Activated CD4-positive, alpha-beta memory T cell treated with anti-CD3 and anti-CD28 coated beads for 36 hours (primary cell): ENCODE measurements at places on chromosomes 4 and X. TPM values are rescaled to one million over a fixed set of nuclear protein-coding genes. Genes with fewer than 3 reads are reported as not detected.
A peak's percentile ranks its signal among the peaks of the same experiment; 100 is the strongest.

The GAGE2A gene
- not detected for total RNA-seq

The CXCL6 gene
- not detected for total RNA-seq

DNA sequence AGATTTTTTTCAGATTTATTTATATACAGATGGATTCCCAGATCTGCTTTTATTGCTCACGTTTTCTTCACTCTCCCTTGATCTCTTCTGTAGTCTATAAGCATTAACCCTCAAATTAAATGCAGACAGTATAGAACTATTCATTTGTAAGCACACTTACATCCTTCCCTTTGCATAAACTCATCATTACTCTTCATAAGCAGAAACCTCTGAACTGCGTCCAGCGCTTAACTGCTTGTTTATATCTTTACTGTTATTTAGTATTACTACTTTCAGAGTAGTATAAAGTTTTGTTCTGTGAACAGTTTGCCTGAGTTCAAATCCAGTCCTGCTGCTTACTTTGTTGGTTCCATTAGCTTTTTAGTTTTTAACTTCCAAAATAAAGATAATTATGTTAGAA is 132.9 kb downstream of the STIM2 start:
- no peak for DNase-seq

DNA sequence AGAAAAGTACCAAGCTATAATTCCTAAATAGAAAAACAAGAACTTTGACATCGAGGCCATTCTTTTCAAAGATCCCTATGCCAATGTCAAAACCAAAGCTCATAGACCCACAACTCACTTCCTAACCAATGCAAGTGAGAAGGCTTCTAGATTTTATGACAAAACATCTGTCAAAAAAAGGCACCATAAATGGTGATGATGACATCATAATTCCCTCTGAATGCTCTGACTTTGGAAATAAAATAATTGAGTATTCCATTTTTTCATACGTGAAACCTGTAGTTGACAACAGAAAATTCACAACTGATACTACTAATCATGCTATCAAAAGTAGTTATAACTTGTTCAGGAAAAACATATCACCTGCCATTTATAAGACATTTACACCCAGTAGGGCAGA is 8.7 kb upstream of the CABS1 start:
- DNase-seq = no peak

DNA sequence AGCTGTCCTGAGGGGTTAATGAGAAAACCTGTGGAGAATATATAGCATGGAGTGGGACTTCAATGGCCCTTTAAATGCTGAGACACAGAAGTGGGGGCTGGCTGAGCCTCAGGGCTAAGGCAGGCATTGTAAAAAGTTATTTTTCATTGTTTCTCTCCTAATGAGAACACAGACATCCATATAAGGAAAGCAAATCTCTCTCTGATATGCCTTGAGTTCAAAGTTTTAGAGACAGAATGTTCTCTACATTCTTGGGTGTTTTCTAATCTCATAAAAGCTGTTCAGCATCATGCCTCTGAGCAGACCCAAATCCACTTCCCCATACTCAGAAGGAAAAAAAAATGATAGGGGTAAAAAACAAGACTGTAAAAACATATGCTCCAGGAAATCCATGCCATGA is 16.8 kb upstream of the RAB40A start:
- no peak for DNase-seq

GRCh38 chr4:77671051-77671450 is 65.4 kb downstream of the CXCL13 start:
- DNase-seq = no peak

The BMPR1B gene
- total RNA-seq = not detected

DNA sequence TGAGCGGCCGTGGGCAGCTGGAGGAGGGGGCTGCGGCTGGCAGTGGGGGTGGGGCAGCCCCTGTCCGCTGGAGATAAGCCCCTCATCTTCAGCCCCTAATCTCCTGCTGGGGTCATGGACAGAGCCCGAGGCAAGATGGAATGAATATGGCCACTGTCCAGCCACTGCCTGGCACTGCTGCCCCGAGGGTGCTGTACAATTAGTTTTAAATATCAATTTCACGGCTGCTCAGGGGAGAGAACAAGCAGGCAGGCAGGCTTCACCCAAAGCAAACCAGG is 64.1 kb upstream of the NKX1-1 start:
- DNase-seq = no peak

GRCh38 chr4:58961925-58962324 is 1851.7 kb upstream of the IGFBP7 start:
- DNase-seq = no peak

DNA sequence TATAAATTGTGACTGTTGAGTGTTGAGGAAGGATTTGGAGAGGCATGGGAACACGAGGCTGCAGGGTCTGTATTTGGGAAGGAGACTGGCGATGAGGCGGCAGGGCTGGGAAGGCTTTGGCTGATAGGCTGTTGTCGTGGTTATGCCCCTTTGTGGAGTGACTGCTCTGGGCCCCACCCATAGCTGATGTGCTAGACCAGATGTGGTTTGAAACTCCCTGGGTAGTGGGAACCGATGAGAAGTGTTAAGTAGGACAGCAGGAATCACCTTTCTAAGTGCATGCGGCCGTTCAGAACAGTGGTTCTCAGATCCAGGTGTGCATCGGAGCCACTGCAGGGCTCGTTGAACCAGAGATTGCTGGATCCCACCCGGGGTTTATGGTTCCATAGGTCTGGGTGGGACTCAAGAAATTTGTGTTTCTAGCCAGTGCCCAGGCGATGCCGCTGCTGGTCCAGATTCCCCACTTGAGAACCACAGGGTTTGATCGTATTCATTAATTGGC is 42.3 kb downstream of the TBC1D14 start:
- no peak for DNase-seq

DNA sequence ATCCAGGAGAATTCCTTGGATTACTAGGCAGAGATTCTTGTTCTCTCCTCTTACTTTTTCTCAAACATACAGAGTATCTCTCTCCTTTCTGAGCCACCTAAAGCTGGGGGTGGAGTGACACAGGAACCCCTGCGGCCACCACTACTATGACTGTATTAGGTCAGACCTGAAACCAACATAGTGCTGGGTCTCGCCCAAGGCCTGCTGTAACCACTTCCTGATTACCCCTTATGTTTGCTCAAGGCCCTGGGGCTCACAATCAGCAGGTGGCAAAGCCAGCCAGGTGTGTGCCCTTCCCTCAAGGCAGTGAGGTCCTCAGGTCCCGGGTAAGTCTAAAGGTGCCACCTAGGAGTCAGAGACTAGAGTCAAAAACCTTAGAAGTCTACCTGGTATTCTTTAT is 166.4 kb downstream of the PARM1 start:
- no peak for DNase-seq

DNA sequence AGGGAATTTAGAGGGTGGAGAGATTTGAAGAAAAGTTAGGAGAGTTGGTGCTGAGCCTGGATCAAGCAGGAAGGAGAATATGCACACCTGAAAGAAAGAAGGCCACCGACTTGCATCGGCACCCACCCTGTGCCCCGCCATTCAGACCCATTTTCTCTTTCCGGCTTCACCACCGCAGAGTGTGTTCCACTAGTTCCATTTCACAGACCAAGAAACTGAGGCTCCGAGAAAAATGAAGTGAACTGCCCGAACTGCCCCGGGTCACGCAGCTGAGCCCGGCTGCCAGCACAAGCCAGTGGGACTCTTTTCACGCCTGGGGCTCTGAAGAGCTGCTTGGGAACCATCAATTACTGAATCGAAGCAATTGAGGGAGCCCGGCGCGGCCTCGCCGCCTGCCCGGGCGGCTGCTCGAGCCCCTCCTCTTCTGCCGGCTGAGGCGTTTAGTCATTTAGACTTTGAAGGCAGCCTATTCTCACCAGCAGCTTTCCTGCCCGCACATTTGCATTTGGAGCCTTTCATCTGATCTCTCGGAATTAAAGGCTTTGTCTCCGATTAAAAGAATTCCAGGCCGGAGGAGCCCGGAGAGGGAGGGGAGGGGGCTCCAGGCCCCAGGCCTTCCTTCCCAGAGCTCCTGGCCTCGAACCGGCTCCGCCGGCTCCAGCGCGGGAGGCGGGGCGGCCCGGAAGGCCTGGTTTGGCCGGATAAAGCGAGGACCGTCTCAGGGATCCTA is 140.2 kb upstream of the PJA1 start:
- peak; percentile 9 for DNase-seq

DNA sequence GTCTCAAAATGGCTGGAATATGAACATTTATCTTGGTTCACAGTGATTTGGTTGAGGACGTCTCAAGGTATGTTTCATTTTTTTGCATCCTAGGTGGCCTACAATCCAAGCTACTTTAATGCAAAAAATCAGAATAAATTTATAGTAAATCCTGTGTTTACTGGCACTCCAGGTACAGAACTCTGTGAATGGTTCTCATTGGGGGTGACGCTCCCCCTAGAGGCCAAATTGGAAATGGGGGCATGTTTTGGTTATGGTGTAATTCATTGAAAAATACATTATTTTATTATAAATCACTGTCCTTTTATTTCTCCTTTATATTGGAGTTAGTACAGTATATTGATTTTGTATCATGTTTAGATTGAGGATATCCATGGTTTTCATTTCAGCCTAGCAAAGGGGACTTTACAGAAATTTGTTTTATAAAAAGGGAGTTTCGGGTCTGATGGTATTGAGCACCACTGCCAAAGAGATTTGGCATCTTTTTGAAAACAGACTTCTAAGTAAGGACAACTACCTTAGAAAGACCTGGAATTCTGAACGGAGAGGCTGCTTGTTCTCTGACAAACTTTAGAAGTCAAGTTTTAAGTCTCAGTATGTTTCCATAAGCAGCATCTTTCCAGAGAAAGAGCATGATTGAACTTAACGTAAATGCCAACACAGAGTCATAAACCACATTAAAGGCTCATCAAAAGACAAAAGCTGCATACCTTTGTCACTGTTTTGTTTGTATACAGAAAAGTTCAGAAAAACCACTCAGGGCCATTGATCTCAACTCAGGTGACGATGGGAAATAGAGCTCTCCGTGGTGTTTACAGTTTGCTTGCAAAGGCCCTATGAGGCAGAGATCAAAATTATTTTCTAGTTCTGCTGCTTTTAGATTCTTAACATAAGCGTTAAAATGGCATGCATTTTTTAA is 19.4 kb downstream of the MTM1 start:
- peak; percentile 46 for DNase-seq

- peak; percentile 30 for DNase-seq
Measured at GRCh38 chr4:121943941-121944340, 7.9 kb downstream of the TRPC3 start.

The TLR6 gene
- 2.2 TPM for total RNA-seq

GRCh38 chrX:8811611-8812010 is 10.4 kb upstream of the FAM9A start:
- DNase-seq = no peak

GRCh38 chrX:53122013-53122412 is 28.1 kb downstream of the KANTR start:
- DNase-seq = no peak

GRCh38 chrX:110418316-110419235 is 59.9 kb downstream of the RTL9 start:
- DNase-seq = no peak

The CT47B1 gene
- not detected for total RNA-seq

DNA sequence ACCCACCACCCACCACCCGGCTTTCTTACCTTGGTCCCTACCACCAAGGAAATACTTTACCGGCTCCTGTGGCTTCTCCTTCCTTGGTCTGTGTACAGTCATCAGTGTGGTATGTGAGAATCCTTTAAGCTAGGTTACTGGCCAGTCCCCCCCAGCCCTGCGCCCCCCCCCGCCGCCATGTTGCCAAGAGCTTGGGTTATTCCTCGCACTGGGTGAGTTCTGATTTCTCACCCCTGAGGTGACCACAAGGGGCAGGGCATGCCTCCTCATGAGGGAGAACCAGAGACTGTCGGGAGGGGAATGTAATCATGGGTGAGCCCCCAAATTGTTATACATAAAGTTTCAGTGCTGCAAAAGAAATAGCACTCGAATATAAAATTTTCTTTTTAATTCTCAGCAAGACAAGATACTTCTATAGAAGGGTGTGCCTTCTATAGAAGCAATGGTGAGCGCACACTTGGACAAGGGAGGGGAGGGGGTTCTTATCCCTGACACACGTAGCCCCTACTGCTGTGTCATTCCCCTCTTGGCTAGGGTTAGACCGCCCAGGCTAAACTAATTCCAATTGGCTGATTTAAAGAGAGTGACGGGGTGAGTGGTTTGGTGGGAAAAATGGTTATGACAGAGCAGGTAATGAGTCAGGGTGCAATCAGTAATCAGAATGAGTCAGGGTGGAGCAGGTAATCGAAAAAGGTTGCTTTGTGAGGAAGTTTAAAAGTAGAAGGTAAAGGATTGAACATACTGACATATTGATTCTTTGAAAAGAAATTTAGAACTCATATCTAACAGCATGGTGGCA is 133.2 kb downstream of the KDM6A start:
- DNase-seq = peak; percentile 45

DNA sequence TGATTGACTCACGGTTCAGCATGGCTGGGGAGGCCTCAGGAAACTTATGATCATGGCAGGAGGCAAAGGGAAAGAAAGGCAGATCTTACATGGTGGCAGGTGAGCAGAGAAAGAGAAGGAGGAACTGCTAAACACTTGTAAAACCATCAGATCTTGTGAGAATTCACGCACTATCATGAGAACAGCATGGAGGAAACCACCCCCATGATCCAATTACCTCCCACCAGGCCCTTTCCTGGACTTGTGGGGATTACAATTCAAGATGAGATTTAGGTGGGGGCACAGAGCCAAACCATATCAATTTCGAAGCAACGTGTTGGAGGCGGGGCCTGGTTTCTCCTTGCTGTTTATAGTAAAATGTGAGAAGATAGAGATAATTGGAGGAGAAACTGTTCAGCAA is 167.4 kb downstream of the GABRB1 start:
- DNase-seq = no peak

- no peak for DNase-seq
Measured at GRCh38 chr4:98659106-98659592, 738 bp upstream of the TSPAN5 start.

The RTL9 gene
- 0.05 TPM for total RNA-seq

DNA sequence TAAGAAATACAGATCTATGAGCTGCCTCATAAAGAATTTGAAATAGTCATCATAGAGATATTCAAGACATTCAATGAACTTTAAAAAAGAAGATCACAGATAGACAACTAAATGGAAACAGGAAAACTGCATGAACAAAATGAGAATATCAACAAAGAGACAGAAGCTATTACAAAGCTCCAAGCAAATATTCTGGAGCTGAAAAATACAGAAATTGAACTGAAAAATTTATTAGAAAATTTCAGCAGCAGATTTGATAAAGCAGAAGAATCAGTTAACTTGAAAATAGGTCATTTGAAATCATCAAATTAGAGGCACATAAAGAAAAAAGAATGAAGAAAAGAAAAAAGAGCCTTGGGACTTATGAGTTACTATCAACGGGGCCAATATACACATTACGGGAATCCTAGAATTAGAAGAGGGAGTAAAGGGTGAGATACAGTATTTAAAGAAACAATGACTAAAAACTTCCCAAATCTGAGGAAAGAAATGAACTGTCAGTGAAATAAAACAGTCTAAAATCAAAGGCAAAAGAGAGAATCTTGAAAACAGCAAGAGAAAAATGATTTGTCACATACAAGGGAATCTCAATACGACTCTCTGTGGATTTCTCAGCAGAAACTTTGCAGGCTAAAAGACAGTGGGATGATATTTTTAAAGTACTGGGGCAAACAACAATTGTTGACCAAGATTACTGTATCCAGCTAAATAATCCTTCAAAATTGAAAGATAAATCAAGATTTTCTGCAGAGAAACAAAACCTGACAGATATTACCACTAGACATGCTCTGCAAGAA is 641.6 kb downstream of the ANKRD50 start:
- no peak for DNase-seq
